Omental fat pad (tissue), 4 donors: ENCODE measurements at places on chromosomes 7 and 10.

DNA sequence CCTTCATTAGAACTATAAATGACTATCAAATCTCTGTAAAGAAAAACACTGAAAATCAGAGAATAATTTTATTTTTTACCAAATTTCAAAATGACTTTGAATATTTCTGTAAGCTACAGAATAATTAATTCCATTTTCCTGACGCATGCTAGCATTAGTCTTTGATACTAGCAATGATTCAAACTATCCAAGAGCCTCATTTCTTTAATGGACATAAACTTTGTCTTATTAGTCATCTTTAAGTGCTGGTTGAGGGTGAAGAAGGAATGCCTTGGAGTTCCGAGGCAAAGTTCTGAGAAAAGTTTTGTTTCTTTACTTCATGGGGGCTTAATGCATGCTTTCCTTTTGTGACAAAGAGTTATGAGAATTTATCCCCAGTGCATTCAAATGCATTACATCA lies 137.3 kb downstream of the AGMO start:
- DNase-seq, result no peak

GRCh38 chr7:2996141-2996540 lies 47.5 kb downstream of the CARD11 start:
- no peak for DNase-seq

GRCh38 chr7:108525327-108525984 lies 479 bp downstream of the PNPLA8 start:
- no peak for DNase-seq

GRCh38 chr10:120145107-120145506 lies 252.6 kb downstream of the SEC23IP start:
- DNase-seq, result no peak

DNA sequence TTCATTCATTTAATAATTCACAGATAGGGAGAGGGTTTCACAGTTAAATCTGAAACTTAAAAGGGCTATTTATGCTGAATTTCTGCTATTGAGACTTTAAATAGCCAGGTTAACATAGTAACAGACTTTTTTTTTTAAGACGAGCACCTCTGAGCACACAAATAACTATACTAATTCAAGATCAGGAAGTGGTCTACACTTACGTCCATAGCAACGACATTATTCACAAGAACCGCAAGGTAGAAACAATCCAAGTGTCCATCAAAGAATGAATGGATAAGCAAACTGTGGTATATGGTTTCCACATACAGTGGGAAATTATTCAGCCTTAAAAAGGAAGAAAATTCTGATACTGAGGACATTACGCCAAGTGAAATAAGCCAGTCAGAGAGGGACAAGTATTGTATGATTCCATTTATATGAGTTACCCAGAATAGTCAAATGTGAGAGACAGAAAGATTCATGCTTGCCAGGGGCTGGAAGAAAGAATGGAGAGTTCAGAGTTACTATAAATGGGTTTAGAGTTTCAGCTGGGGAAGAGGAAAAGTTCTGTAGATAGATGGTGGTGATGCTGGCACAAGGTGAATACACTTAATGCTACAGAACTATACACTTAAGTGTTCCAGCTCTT lies 140.3 kb upstream of the LAMB4 start:
- no peak for DNase-seq

DNA sequence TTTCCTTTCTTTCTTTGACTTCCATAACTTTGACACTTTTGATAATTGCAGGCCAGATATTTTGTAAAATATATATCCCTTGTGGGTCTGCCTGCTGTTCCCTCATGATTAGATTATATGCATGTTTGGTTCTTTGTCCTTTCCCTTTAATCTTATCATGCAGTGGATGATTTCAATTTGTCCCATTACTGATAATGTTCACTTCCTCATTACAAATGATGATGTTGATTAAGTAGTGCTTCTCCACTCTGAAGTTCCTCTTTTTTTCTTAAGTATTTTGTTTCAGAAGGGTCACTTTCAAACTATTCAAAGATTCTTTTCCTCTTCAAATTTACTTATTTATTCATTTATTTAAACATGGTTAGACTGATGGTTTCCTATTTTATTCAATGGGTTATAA lies 898.1 kb downstream of the XPNPEP1 start:
- no peak for DNase-seq

DNA sequence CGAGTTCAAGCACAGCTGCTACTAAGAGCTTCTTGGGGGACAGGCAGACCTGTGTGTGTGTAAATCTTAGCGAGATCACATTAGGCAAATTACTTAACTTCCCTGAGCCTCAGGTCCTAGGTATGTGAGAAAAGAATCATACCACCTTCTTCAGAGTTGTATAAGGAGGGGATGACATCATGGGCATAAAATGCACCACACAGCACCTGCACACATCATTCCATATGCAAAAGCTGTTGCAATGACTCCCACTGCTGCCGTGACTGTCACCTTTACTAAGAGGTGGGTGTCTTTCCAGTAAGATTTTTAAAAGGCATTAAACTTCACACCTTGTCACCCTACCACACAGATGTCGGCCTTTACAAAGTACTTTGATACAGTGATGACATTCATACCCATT lies 146.0 kb downstream of the FANK1 start:
- DNase-seq, result no peak
